Psoas muscle (tissue), 8 donors: ENCODE measurements at places on chromosomes 1 and 21. TPM values are rescaled to one million over a fixed set of nuclear protein-coding genes. Genes with fewer than 3 reads are reported as not detected.

GRCh38 chr1:167526667-167527383 lies 8.5 kb upstream of the CD247 start:
- no peak for DNase-seq

- no peak for DNase-seq
These were observed 302.1 kb upstream of the SGIP1 start for GRCh38 chr1:66231681-66232463.

DNA sequence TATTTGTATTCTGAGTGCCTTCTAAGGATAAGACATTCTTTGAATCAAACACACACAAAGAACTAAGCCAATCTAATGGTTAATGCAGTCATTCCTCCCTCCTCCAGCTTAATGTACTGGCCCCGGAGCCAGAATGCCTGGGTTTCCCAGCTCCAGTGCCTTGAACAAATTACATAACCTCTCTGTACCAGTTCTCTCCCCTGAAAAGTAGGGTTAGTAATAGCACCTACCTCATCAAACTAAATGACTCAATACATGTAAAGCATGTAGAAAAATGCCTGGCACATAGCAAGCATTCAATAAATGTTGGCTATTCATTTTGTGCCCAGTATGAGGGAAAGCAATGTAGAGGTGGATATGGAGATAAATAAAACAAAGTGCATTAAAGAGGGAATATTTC lies 14.0 kb downstream of the C1orf52 start:
- DNase-seq = no peak

DNA sequence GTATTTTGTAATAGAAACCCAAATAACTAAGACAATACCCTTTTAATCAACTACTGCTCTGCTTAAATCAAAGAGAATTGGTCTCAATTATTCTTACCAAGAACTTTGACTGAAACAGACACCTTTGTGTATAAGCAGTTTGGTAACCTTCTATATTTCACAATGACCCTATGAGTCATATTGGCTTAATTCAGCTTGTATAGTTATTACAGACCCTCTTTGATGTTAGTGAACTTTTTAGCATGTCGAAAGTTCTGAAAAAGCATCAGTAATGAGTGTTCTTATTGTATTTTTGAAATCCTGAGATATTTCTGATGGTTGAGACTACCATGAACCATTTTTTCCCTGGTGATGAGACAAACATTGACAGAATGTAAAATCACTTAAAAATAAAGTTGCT lies 43.3 kb upstream of the RABGAP1L start:
- no peak for DNase-seq

DNA sequence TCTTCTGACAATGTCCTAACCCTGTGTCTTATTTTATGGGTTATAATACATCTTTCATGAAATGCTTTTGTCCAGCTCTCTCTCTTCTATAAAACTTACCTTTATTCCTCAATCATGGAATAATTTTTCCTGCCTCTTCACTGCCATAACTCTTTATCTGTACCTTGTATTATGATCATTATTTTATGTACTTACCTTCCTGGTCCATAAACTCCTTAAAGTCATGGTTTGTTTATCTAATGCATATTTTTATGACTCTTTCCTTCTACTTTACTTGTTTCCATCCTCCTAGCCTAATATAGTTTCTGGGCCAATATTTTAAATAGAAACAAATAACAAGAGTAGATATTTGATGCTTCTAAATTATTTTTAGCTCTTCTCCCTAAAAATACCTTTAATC lies 65.8 kb upstream of the BMP8A start:
- DNase-seq = no peak

Gene FLG2
- not detected for total RNA-seq

Gene SNX7
- 1.6 TPM for total RNA-seq

Gene ADAMTS5
- 4.3 TPM for total RNA-seq
